ENCODE measurements at places on chromosomes 16 and 17.

DNA sequence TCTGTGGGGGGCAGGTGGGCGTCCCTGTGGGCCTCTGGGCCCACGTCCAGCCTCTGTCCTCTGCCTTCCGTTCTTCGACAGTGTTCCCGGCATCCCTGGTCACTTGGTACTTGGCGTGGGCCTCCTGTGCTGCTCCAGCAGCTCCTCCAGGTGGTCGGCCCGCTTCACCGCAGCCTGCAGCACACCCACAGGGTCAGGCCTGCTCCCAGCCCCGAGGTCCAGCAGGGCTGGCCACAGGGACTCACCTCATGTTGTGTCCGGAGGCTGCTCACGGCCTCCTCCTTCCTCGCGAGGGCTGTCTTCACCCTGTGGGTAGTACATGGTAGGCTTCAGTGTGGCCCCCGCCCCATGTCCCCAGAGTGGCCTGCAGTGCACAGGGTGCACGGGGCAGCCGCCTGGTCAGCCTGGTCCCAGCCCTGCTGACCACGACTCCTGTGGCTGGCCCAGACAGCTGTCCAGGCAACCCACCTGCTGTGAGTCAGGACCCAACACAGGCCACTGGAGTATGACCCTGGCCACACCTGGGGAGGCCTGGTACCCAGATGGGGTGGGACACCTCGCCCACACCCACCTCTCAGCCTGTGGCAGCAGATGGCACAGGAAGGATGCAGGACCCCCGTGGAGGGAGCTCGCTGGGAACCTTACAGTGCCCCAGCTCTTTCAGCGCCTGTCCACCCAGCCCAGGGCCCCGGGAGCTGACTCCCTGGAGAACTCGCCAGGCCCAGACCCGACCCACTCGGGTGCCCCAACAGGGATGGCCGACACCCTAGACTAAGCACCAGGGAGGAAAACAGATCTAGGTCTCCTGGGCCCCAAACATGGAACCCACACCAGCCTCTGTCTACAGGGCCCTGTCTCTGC, 23.9 kb upstream of the AATK start:
- no peaks in the 10 kb centered on the region for H3K4me1 ChIP-seq
- no peak overlapping the region for H3K4me3 ChIP-seq

DNA sequence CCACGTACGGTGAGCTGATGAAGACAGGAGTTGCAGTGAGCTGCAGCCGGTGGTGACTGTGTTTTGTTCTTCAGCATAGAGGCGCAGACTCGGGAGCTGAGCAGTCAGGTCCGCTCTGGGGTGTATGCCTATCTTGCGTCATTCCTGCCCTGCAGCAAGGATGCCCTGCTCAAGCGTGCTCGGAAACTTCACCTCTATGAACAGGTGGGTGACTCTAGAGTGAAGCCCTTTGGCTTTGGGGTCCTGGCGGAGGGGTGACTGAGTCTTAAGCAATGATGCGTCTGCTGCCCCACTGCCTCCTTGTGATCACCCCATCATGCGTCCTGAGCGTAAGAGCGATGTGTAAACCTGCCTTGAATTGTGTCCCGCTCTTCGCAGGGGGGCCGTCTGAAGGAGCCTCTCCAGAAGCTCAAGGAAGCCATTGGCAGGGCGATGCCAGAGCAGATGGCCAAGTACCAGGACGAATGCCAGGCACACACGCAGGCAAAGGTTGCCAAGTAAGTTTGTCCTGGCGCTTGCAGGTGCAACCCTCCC, 22.9 kb downstream of the UBN1 start:
- DNase-seq: no peak
- no peaks in the 10 kb centered on the region for H3K4me1 ChIP-seq
- H3K27me3 ChIP-seq: no peaks in the 10 kb centered on the region
- no peak overlapping the region for H3K4me3 ChIP-seq
- H3K36me3 ChIP-seq: peaks cover 11% of the 10 kb centered on the region

DNA sequence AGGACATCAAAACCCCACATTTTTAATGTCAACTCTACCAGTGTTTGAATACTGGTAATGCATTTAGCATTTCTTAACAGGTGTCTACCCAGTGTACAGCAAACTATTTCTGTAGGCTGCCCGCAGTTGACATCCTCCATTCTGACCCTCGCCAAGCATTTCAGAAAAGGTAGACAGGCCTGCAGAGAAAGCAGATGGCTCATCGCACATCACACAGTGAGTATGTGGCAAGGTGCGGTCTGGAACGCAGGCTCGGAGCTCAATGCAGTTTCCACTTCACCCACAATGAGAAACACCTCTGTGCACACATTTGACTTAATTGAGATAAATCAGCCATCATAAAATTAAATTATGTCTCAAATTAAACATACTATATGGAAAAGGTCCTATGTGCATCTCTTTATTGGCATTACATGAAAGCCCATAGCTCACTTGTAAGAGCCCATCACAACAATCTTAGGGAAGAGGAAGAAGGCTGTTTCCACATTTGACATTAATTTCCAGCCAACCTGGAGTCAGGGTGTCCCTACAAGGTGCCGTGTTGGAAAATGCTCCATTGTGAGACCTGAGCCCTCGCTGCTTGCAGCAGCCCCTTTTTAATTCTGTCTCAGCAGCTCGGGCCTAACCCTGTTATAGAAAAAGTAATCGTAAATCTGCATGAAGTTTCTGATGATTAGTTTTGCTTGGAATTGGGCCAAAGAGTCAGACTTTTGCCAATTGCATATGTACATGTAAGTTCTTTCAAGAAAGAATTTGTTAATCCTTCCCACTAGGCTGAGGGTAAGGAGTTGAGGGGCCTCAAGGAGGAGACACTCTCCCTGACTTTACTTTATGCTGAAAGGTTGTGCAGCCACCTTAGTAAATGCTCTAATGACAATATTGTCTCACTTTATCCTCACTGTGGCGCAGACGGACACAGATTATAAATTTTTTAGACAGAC, 378.7 kb upstream of the DYNLRB2 start:
- no peak overlapping the region for H3K27ac ChIP-seq
- no peak overlapping the region for H3K4me3 ChIP-seq
- H3K36me3 ChIP-seq: no peaks in the 10 kb centered on the region
- no peak for DNase-seq
- no peaks in the 10 kb centered on the region for H3K4me1 ChIP-seq

- H3K36me3 ChIP-seq: peaks cover 23% of the 10 kb centered on the region
- no peak overlapping the region for H3K4me3 ChIP-seq
- no peak for DNase-seq
- peak overlapping the region; percentile 76 for H3K27ac ChIP-seq
Measured at GRCh38 chr17:80794281-80795089, 197.2 kb upstream of the CHMP6 start.

DNA sequence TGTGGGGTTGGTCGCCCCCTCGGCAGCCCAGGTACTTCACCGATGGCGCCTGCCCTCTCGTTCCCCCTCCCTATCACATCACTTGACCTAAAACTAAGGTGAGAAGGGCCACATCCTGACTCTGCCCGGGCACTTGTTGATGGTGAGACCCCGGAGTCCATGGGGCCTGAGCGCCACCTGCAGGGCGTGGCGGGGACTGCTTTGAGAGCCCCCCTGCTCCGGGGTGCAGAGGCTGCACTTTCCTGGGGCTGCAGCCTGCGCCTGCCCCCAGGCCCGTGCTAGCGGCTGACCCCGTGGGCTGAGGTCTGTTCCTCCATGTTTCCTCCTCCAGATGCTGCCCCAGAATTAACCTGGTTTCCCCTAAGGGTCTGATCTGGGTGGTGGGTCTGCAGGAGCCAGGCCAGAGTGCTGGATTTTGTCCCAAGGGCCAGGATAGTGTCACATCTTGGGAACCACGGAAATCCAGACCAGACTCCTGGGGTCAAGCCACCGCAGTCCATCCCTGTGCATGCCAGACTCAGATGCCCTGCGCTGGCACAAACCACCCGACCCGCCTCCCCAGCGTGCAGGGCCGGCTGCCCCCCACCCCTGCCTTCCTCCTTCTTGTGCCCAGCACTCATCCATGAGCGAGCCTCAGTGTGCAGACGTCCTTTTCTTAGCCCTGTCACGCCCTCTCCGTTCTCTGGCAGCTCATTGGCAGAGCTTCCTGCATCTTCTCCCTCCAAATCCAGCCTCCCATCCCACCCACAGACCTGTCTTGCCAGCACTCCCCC, 2.7 kb downstream of the NDUFAF8 start:
- H3K4me1 ChIP-seq: peaks cover 46% of the 10 kb centered on the region
- no peaks in the 10 kb centered on the region for H3K27me3 ChIP-seq
- H3K27ac ChIP-seq: peak overlapping the region; percentile 38
- H3K4me3 ChIP-seq: peak overlapping the region; percentile 56

DNA sequence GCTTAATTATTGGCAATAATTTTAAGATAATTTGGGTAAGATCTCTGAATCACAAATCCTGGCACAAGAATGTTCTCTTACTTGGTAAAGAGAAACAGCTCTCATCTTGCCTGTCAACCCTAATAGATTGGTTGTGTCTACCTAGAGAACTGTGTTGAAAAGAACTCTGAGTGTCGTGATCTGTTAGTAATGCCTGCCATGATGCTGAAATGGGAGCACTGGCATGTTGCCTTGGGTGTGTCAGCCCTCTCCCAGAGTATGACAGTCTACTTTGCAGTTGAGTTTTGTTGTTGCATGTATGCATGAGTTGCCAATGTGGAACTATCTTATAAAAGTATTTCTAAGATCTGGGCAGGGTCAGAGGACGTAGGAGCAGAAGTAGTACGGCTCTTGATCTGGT, 221.4 kb downstream of the MAF start:
- H3K27me3 ChIP-seq: peaks cover 5% of the 10 kb centered on the region
- H3K4me1 ChIP-seq: peaks cover 28% of the 10 kb centered on the region
- no peak for DNase-seq
- H3K36me3 ChIP-seq: peaks cover 4% of the 10 kb centered on the region
- no peak overlapping the region for H3K27ac ChIP-seq
- no peak overlapping the region for H3K4me3 ChIP-seq

GRCh38 chr16:85157813-85158742, 45.8 kb upstream of the CIBAR2 start:
- no peaks in the 10 kb centered on the region for H3K27me3 ChIP-seq
- H3K36me3 ChIP-seq: no peaks in the 10 kb centered on the region
- peaks cover 11% of the 10 kb centered on the region for H3K4me1 ChIP-seq

Measured in activated T-cell treated with anti-CD3 and anti-CD28 coated beads, Interleukin-2, amount 50 U/mL, for 72 hours (primary cell).